ENCODE measurements at places on chromosomes 2 and 18. TPM values are rescaled to one million over a fixed set of nuclear protein-coding genes. Genes with fewer than 3 reads are reported as not detected.

DNA sequence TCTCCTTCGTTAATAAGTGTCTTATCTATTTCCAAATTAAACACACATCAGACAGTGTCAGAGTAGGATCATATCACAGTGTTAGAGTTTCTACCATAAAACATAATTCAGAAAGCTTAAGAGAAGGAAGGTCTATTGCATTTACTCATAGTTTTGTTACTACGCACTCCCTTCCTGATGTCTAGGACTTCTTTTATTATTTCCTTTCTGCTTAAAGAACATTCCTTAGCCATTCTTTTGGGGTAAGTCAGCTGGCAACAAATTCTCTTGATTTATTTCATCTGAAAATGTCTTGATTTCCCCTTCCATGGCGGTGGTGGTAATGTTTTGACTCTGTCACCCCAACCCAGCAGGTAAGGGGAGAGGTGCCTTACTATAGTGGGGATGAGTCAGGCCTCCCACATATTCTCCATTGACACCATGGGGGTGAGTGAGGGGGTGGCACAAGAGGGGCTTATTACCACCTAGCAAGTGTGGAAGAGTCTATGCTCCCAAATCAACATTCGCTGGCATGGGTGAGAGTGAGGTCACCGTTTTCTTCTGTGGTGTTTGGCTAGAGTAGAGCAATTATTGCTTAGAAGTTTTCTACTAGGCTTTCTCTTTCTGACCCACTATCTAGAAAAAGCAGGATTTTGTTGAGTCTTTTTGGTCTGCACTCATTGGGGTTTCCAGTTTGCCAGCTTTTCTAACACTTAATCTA is 29.9 kb downstream of the ABCB11 start:
- DNase-seq, result no peak

- no peak for DNase-seq
These were observed at the start of gene RAB17 for GRCh38 chr2:237590272-237591140. TSS of gene RAB17 (minus strand) at chr2:237590734. CDS start at chr2:237586154, 4,580 bp downstream.

DNA sequence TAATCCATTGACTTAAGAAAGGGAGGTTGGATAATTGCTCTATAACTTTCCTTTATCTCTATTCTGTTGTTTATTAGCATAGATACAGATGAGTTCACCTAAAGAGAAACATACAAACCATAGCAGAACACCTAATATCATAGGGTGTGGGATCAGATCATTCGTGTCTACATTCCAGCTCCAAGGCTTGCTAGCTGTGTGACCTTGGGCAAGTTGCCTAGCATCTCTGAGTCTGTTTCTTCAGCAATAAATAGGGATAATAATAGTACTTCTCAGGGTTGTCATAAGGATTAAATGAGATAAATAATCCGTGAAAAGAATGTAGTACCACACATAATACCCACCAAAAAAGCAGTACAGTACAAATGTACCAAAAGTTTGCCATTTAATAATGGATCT is 126.2 kb downstream of the PLB1 start:
- no peak for DNase-seq

DNA sequence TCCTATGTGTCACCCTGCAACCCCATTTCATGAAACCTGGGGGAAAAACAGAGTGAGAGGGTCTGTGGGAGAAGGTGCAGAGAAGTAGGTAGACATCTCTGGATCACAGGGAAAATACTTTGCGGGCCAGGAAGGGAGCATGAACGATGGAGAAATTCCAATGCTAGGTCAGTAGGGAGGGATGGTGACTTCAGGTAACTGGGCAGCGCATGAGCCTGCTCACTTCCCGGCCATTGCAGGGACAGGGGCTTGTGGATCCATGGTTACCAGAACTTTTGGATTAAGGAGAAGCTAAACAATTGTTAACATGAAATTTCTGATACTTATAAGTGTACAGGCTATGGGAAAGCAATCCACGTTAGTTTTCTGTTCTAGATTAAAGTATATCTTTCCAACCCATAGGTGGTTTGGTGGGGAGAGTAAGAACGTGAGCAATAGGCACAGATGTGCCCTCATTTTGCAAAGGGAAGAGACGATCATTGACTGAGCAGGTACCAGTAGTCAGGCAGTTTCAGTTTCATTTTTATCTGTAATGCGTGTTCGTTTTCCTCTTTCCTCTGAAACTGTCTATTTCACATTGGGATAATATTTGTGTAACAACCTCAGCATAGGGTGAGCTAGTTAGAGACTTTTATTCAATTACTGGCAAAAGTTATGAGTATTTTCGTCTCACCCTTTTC is 65.0 kb downstream of the NYAP2 start:
- no peak for DNase-seq

GRCh38 chr2:189150033-189150432 is 29.5 kb downstream of the COL5A2 start:
- DNase-seq, result no peak

DNA sequence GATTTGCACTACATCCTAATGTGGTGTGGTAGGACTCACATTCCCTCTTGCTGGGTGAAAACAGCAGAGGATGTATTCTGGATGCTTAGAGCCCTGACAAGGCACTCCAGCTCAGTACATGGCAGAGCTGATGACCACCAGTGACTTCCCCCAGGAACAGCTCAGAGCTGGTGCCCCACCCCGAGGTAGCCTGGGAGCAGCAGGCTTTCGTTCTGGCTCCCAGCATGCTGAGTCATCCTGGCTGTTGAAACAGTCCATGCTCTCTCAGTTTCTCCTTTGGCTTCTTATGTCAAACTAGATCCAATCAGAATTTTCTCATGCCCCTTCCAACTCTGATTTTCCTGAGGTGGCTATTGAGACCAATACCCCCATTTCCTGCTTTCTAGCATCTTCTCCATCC is 438.2 kb downstream of the NBAS start:
- no peak for DNase-seq

The IL1RN gene
- 1.9 TPM for polyA plus RNA-seq

The CNTNAP5 gene
- polyA plus RNA-seq, result 0.06 TPM

The CSRNP3 gene
- 11.2 TPM for polyA plus RNA-seq

All from hindlimb muscle (tissue), 1 donor.